Stimulated activated CD8-positive, alpha-beta memory T cell treated with anti-CD3 and anti-CD28 coated beads, Interleukin-12 subunit alpha, Interleukin-12 subunit beta, amount 100 ng/mL, for 1 hour (primary cell): ENCODE measurements at places on chromosomes 1 and 21.

- DNase-seq: no peak
Measured at GRCh38 chr1:234989019-234989418, 139.6 kb downstream of the TOMM20 start.

DNA sequence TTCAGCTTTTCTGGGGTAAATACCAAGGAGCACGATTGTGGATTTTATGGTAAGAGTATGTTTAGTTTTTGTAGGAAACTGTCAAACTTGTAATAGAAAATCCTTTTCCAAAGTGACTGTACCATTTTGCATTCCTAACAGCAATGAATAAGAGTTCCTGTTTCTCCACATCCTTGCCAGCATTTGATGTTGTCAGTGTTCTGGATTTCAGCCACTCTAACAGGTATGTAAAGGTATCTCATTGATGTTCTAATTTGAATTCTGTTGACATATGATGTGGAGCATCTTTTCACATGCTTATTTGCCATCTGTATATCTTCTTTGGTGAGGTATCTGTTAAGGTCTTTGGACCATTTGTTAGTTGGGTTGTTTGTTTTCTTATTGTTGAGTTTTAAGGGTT lies 50.3 kb upstream of the RGS2 start:
- no peak for DNase-seq

- DNase-seq: no peak
Measured at GRCh38 chr1:178388418-178389145, 108.2 kb downstream of the CLEC20A start.

- no peak for DNase-seq
Measured at GRCh38 chr1:6519491-6519934, 28.0 kb upstream of the PLEKHG5 start.

DNA sequence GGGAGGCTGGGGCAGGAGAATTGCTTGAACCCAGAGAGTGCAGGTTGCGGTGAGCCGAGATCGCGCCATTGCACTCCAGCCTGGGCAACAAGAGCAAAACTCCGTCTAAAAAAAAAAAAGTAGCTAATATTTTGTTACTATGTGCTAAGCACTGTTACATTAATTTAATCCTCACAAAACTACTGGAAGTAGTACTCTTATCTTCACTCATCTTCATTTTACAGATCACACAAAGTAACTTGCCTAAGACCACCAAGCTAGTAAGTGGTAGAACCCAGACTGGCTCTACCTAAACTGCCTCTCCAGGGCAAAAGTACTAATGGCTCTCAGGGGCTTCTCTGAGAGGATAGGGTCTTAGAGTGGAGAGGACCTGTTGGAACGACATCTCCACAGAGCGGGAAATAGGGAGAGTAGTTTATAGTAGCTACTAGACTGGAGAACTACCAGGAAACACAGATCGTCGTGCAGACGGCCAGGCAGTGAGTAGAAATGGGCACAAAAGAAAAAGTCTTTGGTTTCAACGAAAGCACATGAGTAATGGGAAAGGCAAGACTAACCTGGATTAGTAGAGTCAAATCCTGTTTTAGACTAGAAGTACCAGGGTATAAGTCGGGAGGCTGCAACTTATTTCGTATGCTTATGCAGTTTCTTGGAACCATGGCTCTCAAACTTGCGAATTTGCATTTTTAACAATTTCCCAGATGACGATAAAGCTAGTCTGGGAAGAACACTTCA lies 1.4 kb downstream of the CLCC1 start:
- no peak for DNase-seq

- DNase-seq: no peak
Measured at GRCh38 chr1:54499097-54499359, 49.0 kb upstream of the ACOT11 start.

DNA sequence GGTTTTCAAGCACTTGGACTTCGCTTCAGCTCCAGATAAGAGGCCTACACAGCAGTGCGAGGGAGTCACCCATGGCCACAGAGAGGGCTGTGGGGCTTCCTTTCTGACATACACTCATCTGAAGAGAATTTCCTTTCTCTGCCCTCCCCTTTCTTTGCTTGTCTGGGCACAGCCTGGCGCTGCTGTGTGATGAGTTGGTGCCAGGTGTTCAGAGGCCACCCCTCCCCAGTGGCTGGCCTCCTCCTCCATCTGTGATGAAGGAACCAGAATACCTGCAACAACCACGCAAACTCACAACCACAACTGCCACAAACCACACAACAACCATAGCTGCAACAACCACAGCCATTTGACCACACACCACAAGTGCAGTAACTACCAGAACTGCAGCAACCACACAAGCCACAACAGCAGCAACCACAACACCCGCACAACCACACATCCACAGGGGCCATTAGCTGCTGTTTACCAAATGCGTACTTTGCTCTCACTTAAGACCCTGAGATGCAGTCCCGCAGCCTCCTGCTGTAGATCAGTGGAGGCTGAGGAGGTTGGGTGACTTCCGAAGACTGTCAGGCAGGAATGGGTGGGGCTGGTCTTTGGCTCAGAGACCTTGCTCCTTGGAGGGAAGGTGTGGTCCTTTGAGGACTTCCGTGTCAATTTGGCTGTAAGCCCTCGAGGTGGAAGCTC lies 71.1 kb downstream of the IER5 start:
- peak; percentile 25 for DNase-seq

- DNase-seq: no peak
Measured at GRCh38 chr1:22626237-22627157, 9.9 kb upstream of the C1QA start.

DNA sequence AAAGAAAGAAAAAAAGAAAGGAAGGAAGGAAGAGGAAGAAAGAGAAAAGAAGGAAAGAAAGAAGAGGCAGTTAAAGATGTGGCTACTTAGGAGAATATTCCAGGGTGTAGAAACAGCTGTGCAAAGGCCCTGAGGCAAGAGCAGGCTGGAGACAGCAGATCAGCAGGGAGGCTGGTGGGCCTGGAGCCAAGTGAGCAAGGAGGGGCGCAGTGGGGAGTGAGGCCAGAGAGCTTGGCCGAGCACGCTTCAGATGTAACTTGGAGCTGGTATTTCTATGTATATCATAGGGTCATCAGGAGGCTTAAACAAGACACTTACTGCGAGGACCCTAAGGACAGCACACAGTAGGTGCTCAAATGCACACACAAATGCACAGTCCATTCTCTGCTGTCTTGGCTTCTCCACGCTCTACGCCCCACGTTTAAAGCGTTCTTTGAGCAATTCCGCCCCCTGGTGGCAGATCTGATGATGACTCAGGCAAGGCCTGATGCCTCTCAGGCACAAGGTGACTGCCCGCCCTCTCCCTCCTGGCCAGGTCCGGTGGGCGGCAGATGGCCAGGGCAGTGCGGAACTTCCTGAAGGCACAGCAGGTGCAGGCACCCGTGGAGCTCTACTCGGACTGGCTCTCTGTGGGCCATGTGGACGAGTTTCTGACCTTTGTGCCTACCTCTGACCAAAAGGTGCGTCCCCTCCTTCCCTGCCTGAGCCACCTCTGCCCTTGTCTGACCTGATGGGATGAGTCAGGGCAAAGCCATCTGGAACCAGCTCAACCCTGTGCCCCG lies 11.9 kb upstream of the PADI3 start:
- DNase-seq: peak; percentile 87

DNA sequence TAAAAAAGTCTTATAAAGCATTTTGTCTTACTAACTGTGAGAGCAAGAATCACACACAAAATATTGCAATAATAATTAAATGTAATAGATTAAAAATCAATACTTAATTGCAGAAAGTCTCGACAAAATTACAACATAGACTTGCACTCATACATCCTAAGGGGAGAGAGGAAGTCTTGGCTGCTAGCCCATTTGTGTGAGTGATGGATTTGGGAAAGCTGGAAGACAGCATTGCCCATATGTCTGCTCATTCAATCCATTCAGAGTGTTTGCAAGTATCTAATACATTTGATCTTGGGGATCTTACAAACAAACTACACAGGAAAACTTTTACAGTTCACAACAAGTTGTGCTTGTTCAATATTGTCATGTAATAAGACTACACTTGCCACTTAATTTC lies 140.5 kb downstream of the COL11A1 start:
- no peak for DNase-seq

GRCh38 chr1:228022571-228023293 lies 15.9 kb downstream of the WNT3A start:
- DNase-seq: no peak
